ENCODE measurements at places on chromosomes 6 and 20.

DNA sequence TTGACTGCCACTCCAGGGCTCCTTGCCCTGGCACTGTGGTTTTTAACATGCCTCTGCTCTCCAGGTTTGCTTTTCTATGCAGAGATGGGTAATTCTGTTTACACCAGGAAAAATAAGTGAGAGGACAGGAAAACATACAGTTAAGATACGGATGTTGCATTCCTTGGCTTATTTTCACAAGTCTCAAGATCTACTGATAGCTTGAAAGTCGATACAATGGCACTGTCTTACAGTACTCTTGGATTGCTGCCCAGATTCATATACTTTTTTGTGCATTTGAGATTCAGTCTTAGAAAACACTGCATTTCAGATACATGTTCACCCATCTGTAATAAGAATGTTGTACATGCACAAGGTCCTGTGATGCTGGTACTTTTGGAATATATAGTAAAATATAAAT is 159.6 kb upstream of the FLRT3 start:
- no peak for DNase-seq

DNA sequence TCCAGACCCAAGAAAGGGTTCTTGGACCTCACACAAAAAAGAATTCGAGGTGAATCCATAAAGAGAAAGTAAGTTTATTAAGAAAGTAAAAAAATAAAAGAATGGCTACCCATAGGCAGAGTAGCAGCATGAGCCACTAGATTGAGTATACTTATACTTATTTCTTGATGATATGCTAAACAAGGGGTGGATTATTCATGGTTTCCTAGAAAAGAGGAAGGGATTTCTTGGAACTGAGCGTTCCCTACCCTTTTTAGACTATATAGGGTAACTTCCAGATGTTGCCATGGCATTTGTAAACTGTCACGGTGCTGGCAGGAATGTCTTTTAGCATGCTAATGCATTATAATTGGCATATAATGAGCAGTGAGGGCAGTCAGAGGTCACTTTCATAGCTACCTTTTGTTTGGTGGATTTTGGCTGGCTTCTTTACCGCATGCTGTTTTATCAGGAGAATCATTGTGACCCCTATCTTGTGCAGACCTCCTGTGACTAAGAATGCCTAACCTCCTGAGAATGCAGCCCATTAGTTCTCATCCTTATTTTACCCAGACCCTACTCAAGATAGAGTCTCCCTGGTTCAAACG is 44.3 kb downstream of the TENT5A start:
- DNase-seq, result no peak

GRCh38 chr20:22524393-22525015 is 59.9 kb downstream of the FOXA2 start:
- no peak for DNase-seq

GRCh38 chr6:165707067-165707853 is 44.2 kb upstream of the PDE10A start:
- DNase-seq, result no peak
